ENCODE measurements at places on chromosomes 2 and 18. TPM values are rescaled to one million over a fixed set of nuclear protein-coding genes. Genes with fewer than 3 reads are reported as not detected.

Gene MRPS5
- 61.5 TPM for total RNA-seq

Gene UGT1A10
- total RNA-seq = not detected

Gene SULT1C2
- total RNA-seq = not detected

Gene ABCB11
- 0.06 TPM for total RNA-seq

Gene ZBTB7C
- not detected for total RNA-seq

Gene IL36RN
- not detected for total RNA-seq

Gene BIRC6
- total RNA-seq = 191 TPM

Gene ITGB6
- not detected for total RNA-seq

Gene DLX1
- total RNA-seq = not detected

Gene RPRM
- total RNA-seq = not detected

Gene NETO1
- not detected for total RNA-seq

Gene ERMN
- total RNA-seq = 7.4 TPM
